ENCODE measurements at places on chromosomes 2 and 18.
A peak's percentile ranks its signal among the peaks of the same experiment; 100 is the strongest.

DNA sequence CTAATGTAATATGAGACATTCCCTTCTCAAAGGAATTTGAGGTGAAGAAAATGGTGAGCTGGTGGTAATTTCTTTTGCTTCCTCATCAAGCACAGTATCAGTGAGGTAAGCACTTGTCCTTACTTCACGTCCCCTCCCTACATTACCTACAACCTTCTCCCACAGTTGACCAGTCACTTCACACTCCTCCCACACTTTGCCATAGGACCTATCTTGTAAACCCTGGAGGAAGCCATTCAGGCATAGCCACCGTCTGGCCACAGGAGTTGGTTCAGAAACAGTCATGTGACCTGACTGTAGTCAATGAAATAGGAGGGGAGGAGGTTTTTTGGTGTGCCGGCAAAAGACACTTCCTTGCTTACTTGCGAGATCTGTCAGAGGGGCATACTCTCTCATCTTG, 12.1 kb downstream of the ACOXL start:
- no peak for DNase-seq

DNA sequence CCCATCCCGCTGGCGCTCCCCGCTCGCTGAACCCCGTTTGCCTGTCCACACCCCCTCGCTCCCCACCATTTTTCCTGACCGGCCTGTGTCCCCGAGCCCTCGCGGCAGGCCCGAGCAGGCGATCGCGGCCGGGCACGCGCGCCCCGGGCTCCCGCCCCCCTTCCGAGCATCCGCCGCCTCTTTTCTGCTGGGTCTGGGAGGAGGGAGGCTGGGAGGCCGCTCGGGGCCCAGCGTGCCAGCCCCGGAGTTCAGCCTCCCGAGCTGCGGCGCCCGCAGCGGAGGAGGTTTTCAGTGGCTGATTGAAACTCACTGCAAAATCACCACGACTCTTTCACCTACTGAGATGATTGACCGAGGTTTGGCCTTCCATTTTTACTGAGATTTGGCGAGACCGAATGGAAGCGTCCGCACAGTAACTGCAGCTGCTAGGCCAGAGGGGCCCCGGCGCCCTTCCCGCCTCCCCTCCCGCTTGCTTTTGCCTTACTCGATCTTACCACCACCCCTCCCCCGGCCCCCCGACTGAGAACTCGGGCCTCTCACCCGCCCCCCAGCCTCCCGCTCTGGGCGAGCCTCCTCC, 4.8 kb downstream of the SOX11 start:
- no peak for DNase-seq

- DNase-seq = no peak
Measured at GRCh38 chr2:80135001-80135400, 169.6 kb downstream of the LRRTM1 start.

- no peak for DNase-seq
Measured at GRCh38 chr18:44424645-44425035, 256.0 kb upstream of the SETBP1 start.

DNA sequence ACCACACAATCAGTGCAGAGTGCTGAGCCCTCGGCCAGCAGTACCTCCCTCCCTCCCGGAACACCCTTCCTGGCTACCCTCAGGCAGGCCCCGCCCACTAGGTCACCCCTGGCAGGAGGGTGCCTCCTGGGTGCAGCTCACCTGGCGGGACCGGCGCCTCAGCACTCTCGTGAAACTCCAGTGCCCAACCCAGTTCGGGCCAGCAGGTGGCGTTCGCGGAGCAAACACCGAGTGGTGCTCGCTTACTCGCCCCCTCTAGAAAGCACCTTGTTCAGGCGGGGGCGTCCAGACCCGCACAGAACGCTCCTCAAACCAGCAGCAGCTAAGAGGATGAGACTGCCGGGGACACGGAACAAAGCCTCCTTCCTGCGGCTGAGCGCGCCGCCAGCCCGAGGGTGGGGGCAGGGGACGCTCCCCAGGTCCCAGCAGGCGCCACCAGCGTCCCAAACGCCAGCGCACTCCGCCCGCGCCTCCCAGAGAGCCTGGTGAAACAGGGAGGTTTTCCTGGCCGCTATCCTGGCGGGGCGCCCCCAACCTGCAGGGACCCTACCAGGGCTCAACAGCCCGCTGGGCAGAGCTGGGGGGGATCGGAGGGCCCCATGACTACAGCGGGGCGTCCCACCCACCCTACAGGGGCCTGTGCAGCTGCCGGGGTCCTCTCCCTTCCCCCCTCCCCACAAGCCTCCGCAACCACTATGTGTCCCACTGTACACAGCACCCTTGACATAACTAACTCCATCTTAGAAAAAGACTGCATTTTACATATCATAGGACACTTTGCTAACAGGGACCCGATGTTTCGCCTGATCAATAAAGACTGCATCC, 44.7 kb downstream of the MRPS5 start:
- no peak for DNase-seq

- DNase-seq = no peak
Measured at GRCh38 chr18:24189664-24190346, 50.9 kb downstream of the CABYR start.

DNA sequence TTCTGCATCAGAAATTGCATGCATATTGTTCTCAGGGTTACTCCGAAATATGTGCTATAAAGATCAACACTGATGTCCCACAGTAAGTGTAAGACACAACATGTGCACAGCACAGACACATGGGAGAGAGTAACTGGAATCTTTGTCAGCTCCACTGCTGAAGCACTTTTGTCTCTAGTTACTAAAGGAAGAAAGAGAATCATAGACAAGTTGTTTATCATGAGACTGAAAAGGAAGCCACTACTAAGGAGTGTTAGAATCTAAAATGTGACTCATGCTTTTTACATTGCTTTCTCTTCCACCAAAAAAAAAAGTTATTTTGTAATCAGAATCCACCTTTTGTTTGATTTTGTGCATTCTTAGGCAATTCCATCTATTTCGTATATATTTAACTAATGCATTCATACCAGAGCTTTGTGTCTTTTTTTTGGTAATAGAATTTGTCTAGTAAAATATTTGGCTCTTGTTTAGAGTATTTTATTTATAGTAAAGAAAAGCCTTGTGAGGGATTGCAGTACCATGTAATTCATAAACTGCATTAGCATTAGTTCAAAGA, 502.4 kb downstream of the FBXO15 start:
- no peak for DNase-seq

GRCh38 chr2:85713836-85714235, 19.7 kb downstream of the GNLY start:
- no peak for DNase-seq

GRCh38 chr2:98585386-98585785, 22.9 kb downstream of the COA5 start:
- no peak for DNase-seq

DNA sequence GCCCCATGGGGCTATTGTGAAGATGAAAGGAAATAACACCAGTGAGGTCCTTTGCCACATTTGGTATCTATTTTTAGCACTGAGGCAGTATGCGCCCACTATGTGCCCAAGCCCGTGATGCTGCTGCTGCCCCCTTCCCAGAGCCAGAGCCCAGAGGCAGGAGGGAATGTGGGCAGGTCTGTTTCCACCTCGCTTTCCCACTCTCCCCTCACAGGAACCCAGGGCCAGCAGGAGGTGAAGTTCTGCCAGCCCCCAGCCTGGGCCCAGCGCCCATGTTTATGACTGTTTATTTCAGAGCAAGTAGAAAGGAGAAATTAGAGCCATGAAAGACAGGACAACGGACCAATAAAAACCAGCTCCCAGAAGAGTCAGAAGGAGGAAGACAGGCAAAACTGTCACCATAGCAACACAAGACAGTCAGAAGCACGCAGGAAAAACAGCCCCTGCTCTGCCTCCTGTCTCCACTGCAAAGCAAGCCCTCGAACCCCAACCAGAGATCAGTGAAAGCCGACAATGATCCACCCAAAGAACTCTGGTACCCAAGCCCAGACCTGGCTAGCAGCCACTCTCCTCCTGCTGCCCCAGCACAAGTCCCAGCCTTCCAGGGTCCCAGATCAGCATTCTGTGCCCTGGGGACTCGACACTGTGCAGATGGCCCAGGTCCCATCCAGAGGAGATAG, 1.4 kb downstream of the CYRIA start:
- DNase-seq = no peak

GRCh38 chr2:28437149-28437835, 44.6 kb downstream of the FOSL2 start:
- DNase-seq = no peak

- no peak for DNase-seq
Measured at GRCh38 chr2:124025171-124025580, at the start of gene CNTNAP5. TSS of gene CNTNAP5 (plus strand) at chr2:124025287. CDS start at chr2:124025651, 364 bp downstream.

DNA sequence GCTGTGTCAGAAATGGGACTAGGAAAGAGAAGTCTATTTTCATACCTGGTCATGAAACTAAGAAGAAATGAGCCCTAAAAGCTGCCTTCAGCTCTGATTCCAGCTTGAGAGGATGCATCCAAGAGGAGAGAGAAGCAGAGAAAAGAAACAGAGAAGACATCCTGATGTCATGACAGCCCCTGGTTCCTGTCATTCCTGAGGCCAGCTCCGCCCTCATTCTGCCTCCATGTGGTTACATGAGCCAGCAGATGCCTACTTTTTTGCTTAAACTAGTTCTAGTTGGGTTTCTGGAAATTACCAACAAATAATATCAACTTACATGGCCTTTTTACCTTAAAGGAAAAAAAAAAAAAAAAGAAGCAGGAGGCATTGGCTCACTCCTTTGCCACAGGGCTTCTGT, 14.1 kb upstream of the ACKR3 start:
- no peak for DNase-seq

GRCh38 chr2:111121028-111121827, 514 bp downstream of the BCL2L11 start:
- DNase-seq = no peak

DNA sequence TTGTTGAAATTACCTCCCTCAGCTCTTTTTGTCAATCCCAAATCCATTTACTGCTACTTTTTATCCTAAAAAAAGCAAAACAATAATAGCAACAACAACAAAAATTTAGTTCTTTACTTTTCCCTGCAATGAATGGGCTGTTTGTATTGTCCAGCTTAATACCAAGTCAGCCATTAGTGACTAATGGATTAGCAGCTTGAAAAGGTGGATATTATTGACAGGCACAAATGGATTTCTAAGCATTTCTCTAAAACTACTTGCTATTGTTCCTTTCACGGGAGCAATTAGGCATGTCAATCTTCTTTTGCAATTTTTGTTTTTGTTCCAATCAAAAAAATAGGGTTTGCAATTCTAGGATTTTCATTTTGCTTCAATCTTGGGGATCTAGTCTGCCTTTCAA, 32.1 kb upstream of the SPAG16 start:
- DNase-seq = no peak

- peak; percentile 60 for DNase-seq
Measured at GRCh38 chr2:235605312-235606003, 111.6 kb downstream of the AGAP1 start.
